ENCODE measurements at places on chromosomes 4 and X.
A peak's percentile ranks its signal among the peaks of the same experiment; 100 is the strongest.

DNA sequence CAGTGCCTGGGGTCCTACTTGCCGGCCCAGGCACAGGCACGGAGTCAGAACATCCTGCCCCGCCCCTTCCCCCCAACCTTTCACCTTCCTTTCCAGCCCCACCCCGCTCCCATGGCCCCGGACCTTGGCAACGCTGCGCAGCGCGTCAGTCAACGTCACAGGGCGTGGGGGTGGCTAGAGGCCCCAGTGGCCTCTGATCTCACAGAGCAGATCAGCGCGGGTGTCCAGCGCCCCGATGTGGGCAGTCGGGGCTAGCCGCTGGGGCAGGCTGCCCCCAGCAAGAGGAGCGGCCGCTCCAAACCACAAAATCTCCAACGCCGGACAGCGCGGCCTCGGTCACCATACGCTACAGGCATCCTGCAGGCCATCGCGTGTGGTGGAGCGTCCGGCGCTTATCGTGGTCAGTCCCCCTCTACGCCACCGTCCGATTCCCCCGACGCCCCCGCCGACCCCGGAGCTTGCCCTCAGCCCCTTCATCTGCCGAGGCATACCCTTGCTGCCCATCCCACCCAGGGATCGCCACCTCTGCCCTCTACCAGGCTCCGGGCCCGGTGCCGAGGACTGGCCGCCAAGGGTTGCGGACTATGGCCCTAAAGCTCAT is 69.6 kb upstream of the APOOL start:
- DNase-seq: no peak

GRCh38 chr4:82643994-82644733 is 82.4 kb upstream of the TMEM150C start:
- DNase-seq: peak; percentile 94

GRCh38 chr4:153522802-153523094 is 56.6 kb downstream of the TMEM131L start:
- DNase-seq: no peak

DNA sequence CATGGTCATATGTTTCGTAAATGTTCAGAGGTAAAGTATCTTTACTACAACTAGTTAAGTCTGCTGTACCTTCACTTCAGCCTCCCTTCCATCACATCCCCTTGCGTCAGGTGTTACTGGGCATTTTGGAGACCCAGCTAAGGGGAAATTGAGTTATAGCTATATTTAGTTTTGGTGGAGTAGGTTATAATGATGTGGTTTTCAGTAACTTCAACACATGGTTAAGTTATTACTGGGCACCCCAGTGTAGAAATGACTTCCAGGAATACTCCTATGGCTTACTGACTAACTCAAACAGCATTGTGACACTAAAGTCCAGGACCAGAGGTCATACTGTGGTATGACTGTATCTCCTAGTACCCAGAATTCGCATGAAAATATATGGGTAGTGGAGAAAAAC is 23.4 kb upstream of the ACSL1 start:
- no peak for DNase-seq

DNA sequence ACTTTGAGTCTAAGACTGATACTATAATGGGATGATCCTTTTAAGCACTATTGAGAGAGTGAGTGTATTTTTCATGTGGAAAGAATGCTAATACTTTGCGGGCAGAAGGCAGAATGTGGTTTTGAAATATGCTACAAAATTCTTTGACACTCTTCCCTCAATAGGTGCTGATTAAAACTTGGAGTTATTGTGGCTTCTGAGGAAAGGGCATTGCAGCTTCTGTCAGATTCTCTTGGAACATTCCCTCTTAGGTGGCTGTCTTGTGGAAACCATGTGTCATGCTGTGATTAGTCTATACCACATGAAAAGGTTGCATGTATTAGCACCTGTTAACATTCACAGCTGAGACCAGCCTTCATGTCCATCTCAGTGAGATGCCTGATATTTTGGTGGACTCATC is 547.0 kb downstream of the STIM2 start:
- no peak for DNase-seq

GRCh38 chrX:155534800-155535199 is 76.4 kb upstream of the F8A3 start:
- no peak for DNase-seq

GRCh38 chrX:70042399-70043371 is 7.1 kb downstream of the AWAT2 start:
- DNase-seq: peak; percentile 42

- DNase-seq: peak; percentile 74
These were observed 118.6 kb upstream of the NEIL3 start for GRCh38 chr4:177190995-177191580.
